Right renal pelvis (tissue), 4 donors: ENCODE measurements at places on chromosomes 6 and 20. TPM values are rescaled to one million over a fixed set of nuclear protein-coding genes. Genes with fewer than 3 reads are reported as not detected.

DNA sequence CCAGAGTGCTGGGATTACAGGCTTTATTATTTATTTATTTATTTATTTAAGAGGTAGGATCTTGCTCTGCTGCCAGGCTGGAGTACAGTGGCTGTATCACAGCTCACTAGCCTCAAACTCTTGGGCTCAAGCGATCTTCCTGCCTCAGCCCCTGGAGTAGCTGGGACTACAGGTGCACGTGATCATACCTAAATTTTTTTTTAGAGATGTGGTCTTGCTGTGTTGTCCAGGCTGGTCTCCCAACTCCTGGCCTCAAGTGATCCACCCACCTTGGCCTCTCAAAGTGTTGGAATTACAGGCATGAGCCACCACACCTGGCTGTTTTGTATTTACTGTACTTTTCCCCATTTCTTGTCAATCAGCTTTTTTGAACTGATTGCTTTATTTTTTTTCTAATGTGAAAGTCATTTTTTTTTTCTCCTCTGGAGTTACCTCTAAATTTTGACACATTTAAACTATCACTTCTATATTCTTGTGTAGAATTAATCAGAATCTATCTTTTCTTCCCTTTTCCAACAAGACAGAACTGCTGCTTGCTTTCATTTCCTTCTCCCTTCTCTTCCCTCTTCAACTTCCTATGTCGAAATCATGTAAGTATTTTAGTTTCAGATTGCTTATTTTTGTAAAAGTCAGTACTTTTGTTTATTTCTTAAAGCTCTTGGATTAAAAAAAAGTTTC lies 12.0 kb downstream of the PANK2 start:
- no peak for DNase-seq

Gene GPR63
- polyA plus RNA-seq = 3.8 TPM

Gene PSORS1C2
- not detected for polyA plus RNA-seq

DNA sequence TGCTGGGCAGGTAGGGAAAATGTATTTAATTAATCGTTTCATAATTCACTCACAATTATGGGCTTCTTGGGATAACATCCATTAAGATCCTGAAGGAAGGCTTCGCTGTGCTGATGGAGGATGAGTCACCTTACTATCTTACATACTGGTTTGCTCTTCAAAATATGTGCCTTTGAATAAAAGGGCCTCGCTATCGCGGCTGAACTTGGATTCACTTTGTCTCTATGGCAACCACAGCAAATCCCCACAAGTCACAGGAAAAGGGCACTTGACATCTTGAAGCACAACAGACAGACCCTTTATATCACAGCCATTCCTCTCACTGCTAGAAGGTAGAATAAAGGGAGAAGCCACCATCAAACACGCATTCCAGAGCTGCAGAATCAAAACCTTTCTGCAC lies 141.3 kb upstream of the MYLIP start:
- no peak for DNase-seq

GRCh38 chr6:24064832-24065231 lies 61.2 kb upstream of the NRSN1 start:
- no peak for DNase-seq

Gene PACSIN1
- polyA plus RNA-seq = 0.91 TPM

Gene KHDRBS2
- polyA plus RNA-seq = 2.4 TPM

DNA sequence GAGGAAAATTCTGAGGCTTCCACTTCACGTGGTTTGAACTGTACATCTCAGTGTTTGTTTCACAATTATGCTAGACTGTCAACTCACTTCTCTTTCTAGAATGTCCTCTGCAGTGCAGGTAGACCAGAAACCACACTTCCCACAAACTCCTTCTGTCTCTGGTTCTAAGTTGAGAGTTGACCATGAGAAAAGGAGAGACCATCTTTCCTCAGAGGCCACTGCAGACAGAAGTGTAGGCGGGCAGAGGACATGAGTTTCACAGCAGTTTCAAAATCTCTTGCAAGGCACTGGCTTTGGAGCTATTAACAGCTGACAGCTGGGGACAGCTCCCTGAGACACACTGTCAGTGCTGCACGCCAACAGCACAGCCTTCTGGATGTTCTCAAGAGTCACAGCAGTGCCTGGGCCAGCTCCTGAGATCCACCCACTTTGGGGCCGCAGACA lies 55.4 kb upstream of the MOXD1 start:
- no peak for DNase-seq

DNA sequence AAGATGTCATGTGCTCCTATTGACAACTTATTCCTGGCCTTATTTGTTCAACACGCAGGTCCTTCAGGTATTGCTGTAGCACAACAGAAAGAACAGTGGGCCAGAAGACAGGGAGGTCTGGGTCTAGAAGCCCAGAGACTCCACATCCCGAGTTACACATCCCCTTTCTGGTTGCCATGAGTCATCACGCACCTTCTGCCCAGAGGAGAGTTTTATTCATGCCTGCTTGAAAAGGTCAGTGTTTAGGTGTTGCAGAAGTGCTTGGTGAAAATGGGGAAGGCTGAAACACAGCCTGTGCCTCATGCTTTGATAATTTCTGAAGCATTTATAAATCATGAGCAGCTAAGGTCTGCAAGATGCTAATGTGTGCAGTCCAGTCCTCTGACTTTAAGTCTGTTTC lies 256.4 kb downstream of the GMPR start:
- no peak for DNase-seq

Gene PLTP
- polyA plus RNA-seq = 143 TPM

- DNase-seq = no peak
These were observed at the start of gene VNN1 for GRCh38 chr6:132713352-132714134. Gene VNN1, minus strand, starts transcription at chr6:132714055. Its CDS starts 20 bp downstream, at chr6:132714035.

- no peak for DNase-seq
These were observed 20.9 kb downstream of the SLC9A8 start for GRCh38 chr20:49833483-49833882.

DNA sequence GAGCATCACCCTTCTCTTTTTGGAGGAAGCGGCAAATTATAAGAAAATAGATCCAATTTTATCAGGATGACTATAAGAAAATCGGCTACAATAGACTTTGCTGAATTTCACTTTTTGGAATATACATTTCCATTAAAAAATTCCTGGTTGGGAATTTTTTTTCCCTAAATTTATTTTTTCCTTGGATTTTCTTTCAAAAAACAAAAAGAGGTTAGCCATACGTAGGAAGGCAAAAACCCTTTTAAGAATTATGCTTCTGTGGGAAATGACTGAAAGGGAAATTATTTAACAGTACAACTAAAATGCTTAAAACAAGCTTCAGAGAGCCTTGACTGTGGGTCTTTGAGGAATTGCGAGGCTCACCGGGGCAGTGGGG lies 86.9 kb downstream of the SLC22A23 start:
- DNase-seq = no peak

- no peak for DNase-seq
These were observed 118.7 kb downstream of the JARID2 start for GRCh38 chr6:15364401-15365037.

Gene SAMD3
- polyA plus RNA-seq = 0.77 TPM

- DNase-seq = no peak
These were observed 394.8 kb downstream of the SAMD5 start for GRCh38 chr6:147903321-147903720.

Gene HCRTR2
- polyA plus RNA-seq = 0.36 TPM

Gene BNIP5
- polyA plus RNA-seq = 0.33 TPM

Gene MLN
- 1.1 TPM for polyA plus RNA-seq

- no peak for DNase-seq
These were observed 19.6 kb upstream of the FERMT1 start for GRCh38 chr20:6142348-6142993.

GRCh38 chr20:38034961-38035360 lies 1.4 kb downstream of the RPRD1B start:
- DNase-seq = no peak

DNA sequence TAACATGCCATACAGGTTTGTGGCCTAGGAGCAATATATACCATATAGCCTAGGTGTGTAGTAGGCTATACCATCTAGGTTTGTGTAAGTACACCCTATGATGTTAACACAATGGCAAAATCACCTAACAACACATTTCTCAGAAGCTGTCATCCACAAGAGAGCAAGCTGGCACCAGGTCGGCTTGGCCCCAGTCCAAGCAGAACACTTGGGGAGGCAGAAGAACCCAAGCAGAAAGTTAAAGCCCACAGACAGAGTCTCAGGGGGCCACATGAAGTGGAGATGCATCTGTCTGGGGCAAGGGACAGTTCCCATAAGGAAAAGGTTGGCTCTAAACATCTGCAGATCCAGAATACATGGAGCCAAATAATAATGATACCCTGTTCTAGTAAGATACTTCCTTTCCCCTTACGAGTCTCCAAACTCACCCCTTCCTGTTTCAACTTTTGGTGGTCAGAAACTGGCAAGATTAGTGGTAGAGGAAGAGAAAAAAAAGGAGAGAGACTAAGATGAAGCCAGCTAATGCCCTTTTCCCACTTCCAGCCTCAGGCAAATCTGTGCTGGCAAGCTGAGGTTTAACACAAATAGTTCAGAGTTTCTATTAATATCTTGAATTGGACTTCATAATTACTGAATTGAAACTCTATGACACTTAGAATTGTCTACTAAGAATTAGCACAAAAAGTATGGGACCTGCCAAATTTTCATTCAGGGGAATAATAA lies 29.5 kb downstream of the TCF21 start:
- no peak for DNase-seq

- DNase-seq = no peak
These were observed 30.6 kb downstream of the MOCS1 start for GRCh38 chr6:39903656-39904055.

DNA sequence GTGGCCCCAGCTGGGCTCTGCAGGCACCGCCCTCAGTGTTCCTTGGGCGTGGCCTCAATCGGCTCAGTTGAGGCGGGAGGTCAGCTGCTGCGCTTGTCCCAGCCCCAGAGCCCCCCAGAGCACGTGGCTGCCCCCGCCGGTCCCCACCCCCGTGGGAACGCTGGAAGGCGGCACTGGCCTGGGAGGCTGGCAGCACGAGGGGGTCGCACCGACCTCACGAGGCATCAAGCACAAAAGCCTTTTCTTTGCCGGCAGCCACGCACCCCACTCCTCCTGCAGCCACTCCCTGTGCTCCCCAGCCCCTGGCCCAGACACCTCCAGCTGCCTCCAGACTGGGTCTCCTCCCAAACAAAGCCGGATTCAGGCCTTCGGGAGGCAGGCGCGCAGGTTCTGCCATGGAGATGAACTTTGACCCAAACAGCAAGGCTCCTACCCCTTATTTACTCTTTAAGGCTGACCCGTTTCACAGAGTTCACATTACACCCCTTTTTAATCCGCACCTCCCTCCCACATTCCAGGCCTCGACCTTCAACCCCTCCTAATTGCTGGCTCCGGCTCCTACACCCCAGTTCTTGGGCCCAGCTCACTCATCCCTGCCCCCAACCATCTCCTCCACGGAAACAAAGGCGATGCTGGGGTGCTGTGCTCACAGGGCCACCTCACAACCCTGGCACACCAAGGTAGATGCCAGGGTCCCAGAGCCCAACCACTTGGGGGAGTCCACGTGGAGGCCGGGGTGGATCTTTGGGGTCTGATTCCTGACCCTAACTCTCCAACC lies 111.7 kb downstream of the NOL4L start:
- DNase-seq = no peak

GRCh38 chr6:109762769-109763441 lies 71.8 kb downstream of the FIG4 start:
- no peak for DNase-seq

DNA sequence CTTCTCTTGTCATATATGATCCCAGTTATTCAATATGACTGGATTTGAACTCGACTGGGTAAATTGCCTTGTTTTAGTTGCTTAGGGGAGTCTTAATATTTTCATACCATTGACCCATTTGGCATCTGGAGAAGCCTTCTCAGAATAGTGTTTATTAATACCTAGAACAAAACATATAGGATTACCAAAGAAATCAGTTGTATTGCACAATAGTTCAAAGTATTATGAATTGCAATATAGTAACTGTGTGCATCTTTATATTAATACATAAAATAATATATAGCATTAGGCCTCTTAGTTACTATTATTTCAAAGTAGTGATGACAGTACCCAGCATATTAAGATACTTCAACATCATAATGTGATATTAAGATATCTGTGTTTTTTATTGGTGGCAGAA lies 177.8 kb downstream of the PLCB4 start:
- DNase-seq = no peak

- no peak for DNase-seq
These were observed 34.6 kb downstream of the TAF8 start for GRCh38 chr6:42084889-42085288.

DNA sequence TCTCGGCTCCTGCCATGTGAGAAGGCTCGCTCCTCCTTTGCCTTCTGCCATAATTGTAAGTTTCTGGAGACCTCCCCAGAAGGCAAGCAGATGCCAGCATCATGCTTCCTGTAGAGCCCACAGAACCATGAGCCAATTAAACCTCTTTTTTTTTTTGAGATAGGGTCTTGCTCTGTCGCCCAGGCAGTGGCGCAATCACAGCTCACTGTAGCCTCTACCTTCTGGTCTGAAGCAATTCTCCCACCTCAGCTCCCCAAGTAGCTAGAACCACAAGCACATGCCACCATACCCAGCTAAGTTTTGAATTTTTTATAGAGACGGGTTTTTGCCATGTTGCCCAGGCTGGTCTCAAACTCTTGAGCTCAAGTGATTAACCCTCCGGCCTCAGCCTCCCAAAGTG lies 28.6 kb downstream of the RING1 start:
- DNase-seq = no peak

DNA sequence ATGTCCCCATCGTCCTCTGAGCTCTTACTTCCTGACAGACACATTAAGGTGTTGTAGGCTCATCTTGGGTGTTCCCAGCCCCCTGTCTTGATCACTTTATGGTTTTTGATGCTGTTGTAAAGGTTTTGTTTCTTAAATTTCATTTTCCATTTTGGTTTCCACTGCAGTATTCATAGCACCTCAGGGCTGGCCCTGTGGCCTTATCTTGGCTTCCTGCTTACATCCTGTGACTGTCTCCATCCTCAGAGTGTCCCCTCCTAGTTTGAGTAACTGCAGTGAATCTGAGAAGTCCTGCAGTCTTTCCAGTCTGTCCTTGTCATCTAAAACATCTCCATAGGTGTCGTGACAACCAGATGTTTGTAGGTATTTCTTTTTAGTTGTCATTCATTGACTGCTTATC lies 50.9 kb downstream of the JARID2 start:
- no peak for DNase-seq

GRCh38 chr20:61965606-61966491 lies 99.8 kb downstream of the TAF4 start:
- DNase-seq = no peak

DNA sequence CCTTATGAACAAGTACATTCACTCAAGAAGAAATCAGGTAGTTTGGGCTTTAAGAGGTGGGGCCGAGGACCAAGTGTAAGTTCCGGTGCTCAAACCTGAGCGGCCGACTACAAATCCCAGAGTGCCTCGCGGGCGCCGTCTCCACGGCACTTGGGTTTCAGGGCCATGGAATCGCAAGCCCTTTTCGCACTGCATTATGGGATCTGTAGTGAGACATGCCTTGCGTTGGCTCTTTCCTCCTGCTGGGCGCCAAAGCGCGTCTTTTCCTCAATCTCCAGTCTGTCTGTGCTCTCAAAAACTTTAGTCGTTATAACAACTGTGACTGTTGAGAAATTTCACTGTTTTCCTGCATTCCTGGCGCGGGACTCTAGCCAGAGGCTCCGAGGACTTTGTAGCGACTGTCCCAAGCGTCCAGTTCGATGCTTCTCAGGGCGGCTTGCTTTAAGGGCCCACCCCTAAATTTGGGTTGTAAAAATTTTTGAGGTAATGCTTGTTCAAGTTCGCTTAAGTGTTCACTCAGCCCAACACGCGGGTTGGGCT lies 408 bp upstream of the FBXO9 start:
- peak; percentile 95 for DNase-seq

GRCh38 chr6:48087448-48087847 lies 23.5 kb downstream of the PTCHD4 start:
- no peak for DNase-seq

GRCh38 chr6:139753198-139753861 lies 378.9 kb upstream of the CITED2 start:
- DNase-seq = no peak
